CD4-positive, alpha-beta T cell treated with Interleukin-10 for 1 hour (primary cell): ENCODE measurements at places on chromosomes 7 and 10.

- DNase-seq = no peak
These were observed 562.7 kb downstream of the GALNT17 start for GRCh38 chr7:71694665-71695064.

DNA sequence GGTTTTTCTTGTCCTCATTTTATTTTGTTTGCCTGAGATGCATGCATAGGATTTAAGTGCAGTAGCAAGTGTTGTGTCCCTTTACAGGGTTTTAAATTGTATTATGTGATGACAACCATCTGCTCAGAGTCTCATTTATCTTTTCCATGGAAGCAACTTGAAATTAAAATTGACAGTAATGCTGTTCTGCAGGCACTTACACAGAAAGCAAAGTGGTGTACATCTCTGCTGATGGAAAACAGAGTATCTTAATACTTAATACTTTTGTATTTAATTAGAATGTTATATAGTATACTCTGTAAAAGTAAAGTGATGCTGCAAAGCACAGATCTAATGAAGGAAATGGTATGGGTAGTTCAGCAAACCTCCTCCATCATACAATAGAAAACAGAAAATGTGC lies 482.9 kb downstream of the POM121L12 start:
- DNase-seq = no peak

- DNase-seq = no peak
These were observed 80.1 kb downstream of the ITGB1 start for GRCh38 chr10:32877915-32878314.

GRCh38 chr7:139203992-139204391 lies 27.0 kb upstream of the UBN2 start:
- DNase-seq = no peak

DNA sequence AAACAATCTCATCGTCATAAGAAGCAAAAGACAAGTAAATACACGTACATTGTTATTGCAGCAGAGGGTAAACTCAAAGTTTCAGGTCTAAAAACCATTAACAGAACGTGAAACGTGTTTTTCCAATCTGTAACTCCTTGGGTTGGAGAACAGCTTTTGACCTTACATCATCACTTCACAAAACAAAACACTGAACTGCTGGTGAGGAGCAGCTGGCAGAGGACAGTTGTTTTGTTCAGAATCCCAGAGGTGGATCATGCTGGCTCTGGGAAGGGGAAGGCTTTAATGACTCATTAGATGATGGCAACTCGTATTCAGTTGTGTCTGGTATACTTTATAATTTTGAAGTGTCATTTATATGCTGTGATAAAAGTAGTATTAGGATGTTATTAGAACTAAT lies 923.0 kb upstream of the CELF2 start:
- no peak for DNase-seq

GRCh38 chr7:39911167-39911566 lies 38.9 kb upstream of the CDK13 start:
- DNase-seq = no peak

- no peak for DNase-seq
These were observed 1.3 kb downstream of the HOXA1 start for GRCh38 chr7:27094304-27095049.

DNA sequence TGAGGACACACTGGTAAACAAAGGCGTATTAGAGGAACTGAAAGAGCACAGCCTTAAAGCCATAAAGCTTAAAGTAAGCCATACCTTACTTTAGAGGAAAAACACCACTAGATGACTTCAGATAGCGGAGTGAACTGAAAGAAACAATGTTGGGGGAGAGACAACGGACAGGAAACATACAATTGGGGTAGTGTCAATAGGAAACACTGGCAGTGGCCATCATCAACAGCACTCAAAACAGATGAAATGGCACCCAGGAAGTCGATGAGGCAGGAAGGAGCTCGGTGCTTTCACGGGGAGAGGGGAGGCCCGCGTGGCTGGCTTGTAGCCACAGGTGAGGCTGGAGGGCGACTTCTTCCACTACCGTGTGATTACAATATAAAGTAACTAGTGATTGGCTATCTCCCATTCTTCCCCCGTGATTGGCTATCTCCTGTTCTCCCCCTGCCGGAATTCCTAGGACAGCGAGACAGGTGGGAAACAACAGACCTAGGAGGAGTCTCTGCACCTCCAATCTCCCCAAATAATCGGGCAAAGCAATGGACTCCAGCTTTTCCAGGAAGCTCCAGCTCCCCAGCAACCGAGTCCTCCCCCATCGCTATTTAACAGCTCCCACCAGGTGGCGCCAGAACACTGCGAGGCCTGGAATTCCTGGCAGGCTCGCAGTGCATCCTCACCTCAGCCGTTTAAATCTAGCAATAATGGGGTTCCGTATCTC lies 2.4 kb upstream of the TAS2R38 start:
- DNase-seq = peak; percentile 59

- DNase-seq = no peak
These were observed 2.9 kb downstream of the AKR1D1 start for GRCh38 chr7:138079137-138079536.

DNA sequence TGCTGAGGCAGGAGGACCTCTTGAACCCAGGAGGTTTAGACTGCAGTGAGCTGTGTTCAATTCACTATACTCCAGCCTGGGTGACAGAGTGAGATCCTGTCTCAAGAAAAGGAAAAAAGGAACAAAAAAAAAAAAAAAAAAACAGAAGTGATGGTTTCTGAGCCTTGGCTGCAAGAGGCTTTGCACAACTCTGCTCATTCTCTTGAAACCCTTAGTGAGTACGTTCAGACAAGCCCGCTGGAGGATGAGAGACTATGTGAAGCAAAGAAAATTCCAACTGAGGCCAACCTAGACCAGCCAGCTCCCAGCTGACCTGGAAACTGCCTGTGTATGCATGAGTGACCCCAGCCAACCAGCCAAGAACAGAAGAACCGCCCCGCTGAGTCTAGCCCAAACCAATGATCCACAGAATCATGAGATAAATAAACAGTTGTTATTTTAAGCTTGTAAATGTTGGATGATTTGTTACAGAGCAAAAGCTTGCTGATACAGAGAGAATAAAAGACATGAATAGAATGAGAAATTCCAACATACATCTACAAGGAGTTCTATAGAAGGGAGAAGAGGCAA lies 50.6 kb upstream of the FZD9 start:
- no peak for DNase-seq

- no peak for DNase-seq
These were observed 91.8 kb downstream of the PRKAG2 start for GRCh38 chr7:151784853-151785680.

DNA sequence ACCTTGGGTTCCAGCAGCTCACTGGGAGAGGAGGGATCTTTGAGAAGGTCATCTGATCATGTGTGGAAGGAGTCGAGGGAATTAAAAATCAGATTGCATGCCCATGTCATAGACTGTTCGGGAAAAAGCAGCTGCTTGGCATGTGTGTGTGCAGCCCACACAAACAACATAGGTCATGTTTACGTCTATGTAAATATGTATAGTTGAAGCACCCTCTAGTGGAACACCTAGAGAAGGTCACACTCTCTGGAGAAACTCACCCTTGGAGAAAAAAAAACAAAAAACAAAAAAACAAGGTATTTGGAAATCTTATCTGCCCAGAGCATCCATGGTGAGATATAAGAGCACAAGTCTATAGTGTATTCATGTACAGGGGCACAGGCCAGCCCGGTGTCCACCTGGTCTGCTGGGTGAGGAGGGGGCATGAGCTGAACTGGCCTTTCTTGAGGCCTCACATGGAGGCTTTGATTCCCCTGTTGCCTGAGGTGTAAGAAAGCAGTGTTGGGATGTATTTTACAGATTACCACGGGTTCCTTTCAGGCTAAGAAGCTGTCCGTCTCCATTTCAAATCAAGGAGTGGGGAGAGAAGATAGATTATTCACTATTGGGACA lies 98.0 kb downstream of the NPY start:
- DNase-seq = no peak

GRCh38 chr10:70232155-70232858 lies 922 bp downstream of the PPA1 start:
- DNase-seq = peak; percentile 54

- no peak for DNase-seq
These were observed 121.6 kb downstream of the ALOX5 start for GRCh38 chr10:45495438-45496152.

GRCh38 chr7:80884511-80885195 lies 34.2 kb downstream of the SEMA3C start:
- no peak for DNase-seq

- DNase-seq = no peak
These were observed 9.9 kb downstream of the SLC25A13 start for GRCh38 chr7:96311967-96312366.

DNA sequence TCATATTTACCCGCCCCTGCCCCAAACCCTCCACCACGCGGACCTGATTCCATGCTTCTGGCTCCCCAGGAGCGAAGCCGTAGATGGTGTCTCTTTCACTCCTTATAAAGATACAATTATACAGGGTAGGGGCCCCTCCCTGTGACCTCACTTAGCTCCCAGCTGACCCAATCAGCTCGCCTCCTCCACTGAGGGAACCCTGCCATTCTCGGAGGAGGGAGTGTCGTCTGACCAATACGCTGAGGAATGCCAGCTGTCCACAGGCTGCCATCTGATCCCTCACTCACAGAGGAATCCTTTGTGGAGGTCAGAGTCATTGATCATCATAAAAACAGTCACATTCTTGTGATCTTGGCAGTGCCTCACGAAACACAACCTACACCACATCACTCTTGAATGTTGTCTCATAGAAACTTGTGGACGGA lies 67.5 kb upstream of the INSIG1 start:
- no peak for DNase-seq

GRCh38 chr7:101532400-101533102 lies 96.5 kb downstream of the MYL10 start:
- DNase-seq = no peak

GRCh38 chr10:123848564-123849457 lies 42.8 kb downstream of the CPXM2 start:
- DNase-seq = no peak

GRCh38 chr7:131327049-131327625 lies 539 bp upstream of the MKLN1 start:
- DNase-seq = peak; percentile 36

- DNase-seq = no peak
These were observed 11.1 kb downstream of the CHST3 start for GRCh38 chr10:71975087-71975870.

GRCh38 chr7:76020031-76020714 lies 25.8 kb upstream of the TMEM120A start:
- DNase-seq = peak; percentile 71

- DNase-seq = no peak
These were observed 33.2 kb downstream of the MAD1L1 start for GRCh38 chr7:2199528-2199927.

DNA sequence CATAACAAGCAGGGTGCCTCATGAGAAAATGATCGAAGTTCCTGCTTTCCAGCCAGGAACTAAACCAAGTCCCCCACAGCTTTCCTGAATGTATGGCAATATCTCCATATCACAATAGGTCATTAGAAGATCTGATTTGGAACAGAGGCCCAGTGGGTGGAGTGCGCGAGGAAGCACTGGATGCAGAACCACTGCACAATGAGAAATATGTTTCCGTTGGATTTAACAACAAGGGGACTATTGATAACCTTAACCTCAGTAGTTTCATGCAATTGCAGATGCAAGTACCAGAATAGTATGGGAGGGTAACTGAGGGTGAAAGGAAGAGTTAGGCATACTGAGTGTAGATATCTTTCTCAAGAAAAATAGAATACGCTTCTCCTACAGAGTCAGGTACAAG lies 45.3 kb downstream of the ZPBP start:
- DNase-seq = no peak

- DNase-seq = no peak
These were observed 65.1 kb downstream of the BMPR1A start for GRCh38 chr10:86821388-86821999.

DNA sequence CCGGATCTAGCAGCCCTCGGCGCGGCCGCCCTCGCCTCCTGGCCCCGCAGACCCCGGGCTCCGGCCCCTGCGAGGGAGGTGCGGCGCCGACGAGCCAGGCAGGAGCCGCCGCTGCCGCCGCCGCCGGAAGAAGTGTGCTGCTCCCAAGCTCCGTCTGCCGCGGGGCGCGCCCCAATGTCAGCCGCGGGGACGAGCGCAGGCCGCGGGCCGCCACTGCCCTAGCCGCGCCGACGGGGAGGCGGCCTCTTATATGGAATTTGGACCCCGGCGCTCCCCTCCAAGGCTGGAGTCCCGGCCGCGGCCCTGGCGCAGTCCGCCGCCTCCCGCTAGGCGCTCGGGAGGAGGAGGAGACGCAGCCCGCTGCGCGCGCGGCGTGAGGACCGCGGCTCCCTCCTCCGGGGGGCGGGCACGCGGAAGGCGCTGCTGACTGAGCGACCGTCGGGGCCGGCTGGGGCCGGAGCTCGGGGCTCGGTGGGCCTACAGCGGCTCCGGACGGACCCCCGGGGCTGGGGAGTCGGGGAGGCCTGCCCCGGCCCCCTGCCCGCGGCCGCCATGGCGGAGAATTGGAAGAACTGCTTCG lies at the start of gene TRIM8:
TSS of gene TRIM8 (plus strand) at position 414 of the 580 bp plus-strand sequence. CDS start at position 553, 139 bp downstream.
- peak; percentile 54 for DNase-seq

DNA sequence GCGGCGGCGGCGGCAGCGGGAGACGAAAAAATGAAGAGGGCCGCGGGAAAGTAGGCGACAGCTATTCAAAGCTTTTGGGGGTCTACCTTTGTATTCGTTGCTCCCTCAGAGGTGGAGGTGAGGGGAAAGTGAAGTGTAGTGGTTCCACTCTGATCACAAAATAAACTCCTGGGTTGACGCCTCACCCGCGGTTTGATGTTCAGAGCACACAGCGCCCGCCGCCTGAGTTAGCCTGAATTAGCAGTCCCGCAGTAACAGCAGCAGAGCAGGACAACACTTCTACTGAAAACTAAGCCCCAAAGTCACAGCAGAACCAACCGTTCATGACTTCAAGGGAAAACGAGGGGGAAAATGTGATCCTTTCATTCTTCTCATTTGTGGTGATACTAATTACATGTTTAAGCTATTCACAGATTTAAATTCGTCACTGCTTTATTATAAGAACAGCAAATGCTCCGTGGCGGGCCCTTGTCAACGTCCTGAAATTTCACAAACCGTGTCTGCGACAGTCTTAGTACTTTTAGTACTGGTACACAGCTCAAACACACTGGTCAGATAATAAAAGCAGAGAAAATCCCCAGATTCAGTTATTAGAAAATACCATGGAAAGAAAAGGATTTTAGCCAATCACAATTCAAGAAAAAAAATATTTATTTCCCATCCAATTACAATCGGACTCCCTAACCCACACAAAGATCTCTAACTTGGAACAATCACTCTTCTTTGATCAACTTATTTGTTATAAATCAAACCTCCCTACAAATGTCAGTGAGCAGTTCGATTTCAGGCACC lies 563 bp upstream of the JMJD1C start:
- DNase-seq = no peak

DNA sequence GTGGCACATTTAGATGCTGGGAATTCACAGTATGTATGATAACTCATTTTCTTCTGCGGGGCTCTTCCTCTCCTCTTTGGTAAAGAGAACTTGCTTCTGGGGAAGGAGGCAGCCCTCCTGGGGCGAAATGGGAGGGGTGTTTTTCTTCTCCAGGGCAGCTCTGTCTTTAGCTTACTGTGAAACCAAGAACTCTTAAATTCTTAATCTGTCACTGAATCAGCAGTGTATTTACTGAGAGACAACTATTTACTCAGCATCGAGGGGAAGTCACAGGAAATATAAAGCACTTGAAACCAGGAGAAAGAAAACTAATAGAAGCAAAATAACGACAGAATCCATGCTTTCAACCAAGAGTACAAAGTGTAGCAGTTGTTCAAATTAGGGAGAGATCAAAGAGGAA lies 158.2 kb upstream of the AGK start:
- DNase-seq = no peak

- DNase-seq = no peak
These were observed 136.4 kb downstream of the RPS24 start for GRCh38 chr10:78170026-78170475.

GRCh38 chr10:86684331-86685097 lies 16.2 kb downstream of the LDB3 start:
- no peak for DNase-seq

- DNase-seq = no peak
These were observed 103.7 kb upstream of the CTBP2 start for GRCh38 chr10:125264091-125264490.
